Activated CD4-positive, alpha-beta T cell treated with anti-CD3 and anti-CD28 coated beads, Interleukin-2, amount 50 U/mL, for 24 hours (primary cell): ENCODE measurements at places on chromosomes 6 and 20.

DNA sequence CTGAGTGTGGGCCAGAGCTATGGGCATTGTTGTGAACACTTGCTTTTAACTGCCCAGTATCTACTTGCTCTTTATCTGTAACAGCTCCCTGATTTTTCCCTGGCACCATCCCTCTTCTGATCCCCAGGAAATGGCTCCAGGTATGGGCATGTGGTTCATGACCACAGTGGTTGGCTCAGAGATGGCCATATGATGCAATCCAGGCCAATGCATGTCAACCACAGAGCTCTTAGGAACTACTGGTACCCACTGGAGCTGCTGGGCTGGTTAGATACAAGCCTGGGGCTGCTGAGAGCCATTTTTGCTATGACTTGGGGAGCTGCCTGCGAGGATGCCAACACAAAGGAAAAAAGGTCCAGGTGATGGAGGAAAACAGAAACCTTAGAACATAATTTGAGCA lies 55.6 kb downstream of the KCNB1 start:
- DNase-seq, result no peak

DNA sequence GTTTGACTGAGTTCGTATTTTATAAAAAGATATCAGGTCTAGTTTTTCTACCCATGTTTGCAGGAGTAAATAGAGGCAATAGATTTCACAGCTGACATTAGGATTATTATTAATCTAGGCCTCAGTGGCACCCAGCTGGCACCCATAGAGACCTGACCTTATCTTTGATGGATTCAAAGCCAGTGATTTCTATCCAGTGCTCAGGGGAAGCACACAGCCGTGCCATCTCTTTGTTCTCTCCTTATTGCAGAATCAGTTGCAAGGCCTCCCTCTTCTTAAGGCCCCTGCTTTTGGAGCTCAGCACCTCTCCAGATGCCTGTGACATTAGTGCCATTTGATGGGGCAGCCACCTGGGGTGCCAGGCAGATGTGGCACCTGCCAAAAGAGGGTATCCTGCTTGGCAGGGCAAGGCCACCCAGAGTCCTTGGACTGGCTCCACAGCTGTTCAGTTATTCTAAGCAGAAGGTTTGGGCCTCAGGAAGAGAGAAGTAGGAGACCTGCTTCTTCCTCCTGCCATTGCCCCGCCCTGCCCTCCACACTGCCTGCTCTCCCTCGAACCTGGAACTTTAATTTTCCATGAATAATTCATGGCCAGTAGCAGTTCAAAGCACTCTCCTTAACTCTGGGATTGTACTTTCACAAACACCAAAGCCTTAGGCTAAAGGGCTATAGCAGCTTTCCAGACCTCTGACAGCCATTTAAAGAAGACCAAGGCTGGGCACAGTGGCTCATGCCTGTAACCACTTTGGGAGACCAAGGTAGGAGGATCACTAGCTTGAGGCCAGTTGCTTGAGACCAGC lies 206.3 kb downstream of the ZDHHC14 start:
- DNase-seq, result no peak

DNA sequence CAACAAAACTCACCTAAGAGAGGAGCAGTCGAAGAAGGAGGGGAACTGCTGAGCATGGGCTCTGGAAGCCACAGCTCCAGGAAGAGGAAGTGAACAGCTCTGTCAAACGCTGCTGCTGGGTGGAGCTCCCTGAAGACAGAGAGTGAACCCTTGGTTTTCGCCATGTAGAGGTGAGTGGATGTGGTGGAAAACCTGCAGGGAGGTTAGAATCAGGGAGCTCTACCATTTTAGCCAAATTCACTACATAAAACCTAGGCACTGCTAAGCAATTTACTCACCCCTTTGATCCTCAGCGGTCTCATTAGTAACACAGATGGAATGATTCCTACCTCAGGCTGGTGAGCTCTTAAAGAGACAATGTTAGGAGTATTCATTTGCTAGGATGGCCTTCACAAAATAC lies 19.4 kb upstream of the TFAP2A start:
- DNase-seq, result no peak

DNA sequence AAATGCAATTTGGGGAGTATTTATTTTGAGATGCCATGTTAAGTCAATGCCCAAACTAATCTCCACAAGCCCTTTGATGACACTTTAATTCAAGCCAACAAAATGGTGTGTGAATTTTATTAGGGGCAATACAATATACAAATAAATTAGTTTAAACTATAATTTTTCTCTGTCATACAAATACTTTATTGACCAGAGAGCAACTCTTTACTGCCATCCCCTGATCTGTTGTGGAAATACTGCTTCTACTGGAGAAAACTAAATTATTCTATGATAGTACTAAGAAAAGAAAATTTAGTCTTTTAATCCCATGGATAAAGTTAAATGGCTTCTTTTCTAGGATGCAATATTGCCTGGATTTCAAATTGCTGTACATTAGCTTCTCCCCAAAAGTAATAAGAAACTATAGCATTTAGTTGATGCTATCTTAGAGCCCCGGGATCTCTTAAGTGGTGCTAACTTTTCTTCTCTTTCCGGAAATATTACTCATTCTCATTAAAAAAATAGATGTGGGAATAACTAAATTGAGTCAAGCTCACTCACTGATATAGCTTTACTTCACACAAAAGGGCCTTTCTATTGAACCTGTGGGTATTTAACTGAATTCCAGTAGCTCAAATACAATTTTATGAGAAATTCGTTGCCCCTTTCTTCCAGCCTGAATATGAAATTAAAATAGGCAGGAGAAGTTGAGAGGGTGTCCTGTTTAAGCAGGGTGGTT lies 49.2 kb downstream of the SMPDL3A start:
- DNase-seq, result no peak
